Activated CD4-positive, alpha-beta T cell treated with anti-CD3 and anti-CD28 coated beads, Interleukin-2, amount 50 U/mL, for 24 hours (primary cell): ENCODE measurements at places on chromosomes 2 and 18.

- no peak for DNase-seq
Measured at GRCh38 chr2:75055820-75056675, 97.6 kb downstream of the POLE4 start.

DNA sequence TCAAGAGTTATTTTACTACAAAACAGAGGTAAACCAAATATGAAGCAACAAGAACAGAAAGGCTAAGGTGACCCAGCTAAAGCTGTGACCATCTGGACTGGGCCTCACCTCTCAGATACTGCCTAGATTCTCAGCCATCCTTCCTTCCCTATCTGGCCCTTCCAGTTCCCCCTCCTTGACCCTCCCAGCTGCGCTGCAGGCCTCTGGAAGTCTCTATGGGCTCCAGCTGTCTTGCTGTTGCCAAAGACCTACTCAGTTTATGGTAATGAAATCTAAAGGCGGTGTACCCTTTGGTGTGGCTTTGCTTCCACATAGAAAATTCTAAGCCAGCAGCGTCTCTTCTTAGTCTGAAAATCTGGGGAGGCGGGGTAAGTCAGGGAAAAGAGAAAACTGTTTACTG, 55.7 kb downstream of the ARHGEF33 start:
- no peak for DNase-seq

DNA sequence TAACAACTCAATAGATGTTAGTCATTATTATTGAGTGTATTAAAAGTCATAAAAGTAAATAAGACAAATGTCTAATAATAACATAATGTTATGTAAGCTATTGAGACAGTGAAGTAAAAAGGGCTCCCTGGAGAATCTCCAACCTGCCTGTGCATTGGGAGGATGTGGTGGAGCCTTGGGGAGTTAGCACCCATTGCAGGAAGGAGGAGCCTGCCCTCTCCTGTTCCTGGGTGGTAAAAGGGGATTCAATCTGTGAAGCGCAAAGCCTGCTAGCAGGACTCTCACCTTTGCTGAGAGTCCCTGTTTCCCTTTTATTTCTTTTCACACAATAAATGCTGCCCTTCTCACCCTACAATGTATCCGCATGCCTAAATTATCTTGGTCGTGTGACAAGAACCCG, 206.1 kb downstream of the RAB3GAP1 start:
- no peak for DNase-seq

GRCh38 chr2:53445383-53446070, 322.1 kb upstream of the CHAC2 start:
- no peak for DNase-seq

- DNase-seq: no peak
Measured at GRCh38 chr2:239318151-239318611, 82.6 kb downstream of the HDAC4 start.

DNA sequence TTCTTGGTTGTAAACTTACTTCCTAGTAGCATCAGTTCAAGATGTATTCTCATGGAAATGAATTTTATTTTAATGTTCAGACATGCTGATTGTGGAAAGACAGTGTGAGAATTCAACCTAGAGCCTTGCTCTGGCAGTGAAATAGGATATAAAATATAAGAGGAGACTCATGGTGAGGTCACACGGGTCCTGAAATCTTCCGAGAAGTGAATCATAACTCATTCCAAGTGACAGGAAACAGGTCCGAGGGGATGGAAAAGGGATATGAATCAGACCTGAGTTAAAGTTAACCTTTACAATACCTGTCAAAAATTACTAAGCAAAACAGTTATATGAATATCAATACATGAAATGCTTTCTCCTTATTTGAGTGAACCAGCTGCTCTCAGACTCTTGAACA, 185.2 kb upstream of the LRRTM1 start:
- DNase-seq: no peak

DNA sequence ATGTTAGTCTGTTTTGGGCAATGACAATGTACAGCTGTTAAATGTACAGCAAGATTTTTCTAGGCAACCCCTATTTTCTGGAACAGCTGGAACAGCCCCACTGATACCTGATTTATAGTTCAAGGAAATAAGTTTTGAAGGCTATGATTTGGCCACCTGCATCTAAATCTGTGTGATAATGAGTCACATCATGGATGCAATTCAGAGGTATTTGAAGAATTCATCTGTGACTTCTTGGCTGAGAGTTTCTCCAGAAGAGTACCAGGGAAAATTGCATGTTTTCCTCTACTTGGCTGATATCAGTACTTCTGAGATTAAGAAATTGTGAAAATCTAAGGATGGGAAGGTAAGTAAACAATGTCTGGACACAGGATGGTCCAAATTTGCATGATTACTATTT, 40.7 kb upstream of the NT5C1B start:
- DNase-seq: no peak

DNA sequence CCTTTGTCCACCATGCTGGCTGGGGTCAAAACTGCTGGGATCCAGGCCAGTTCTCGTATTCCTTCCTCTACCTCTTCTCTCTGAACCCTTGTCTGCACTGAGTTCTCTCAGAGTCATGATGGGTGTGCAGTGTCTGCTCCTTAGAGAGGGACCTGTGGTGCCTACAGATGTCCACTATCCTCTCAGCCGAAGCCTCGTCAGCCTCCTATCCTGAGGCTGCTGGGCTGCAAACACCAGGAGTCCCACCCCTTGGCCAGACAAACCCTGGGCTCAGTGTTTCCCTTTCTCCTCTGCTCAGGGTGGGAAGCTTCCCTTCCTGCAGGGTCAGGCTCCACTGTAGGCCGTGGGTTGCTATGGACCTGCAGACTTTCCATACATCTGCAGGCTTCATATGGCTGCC, 2.3 kb downstream of the INPP5D start:
- DNase-seq: no peak

- DNase-seq: no peak
Measured at GRCh38 chr2:88133875-88134274, 6.0 kb upstream of the FABP1 start.

- no peak for DNase-seq
Measured at GRCh38 chr2:168450171-168450570, 5.9 kb upstream of the CERS6 start.

GRCh38 chr2:215791481-215791937, 221.8 kb downstream of the MREG start:
- no peak for DNase-seq

- DNase-seq: no peak
Measured at GRCh38 chr2:29580223-29580622, 341.2 kb downstream of the ALK start.

GRCh38 chr2:110115291-110116032, at the start of gene MALL:
Gene MALL, minus strand, starts transcription at chr2:110115822. Its CDS starts 30 bp downstream, at chr2:110115792.
- no peak for DNase-seq

DNA sequence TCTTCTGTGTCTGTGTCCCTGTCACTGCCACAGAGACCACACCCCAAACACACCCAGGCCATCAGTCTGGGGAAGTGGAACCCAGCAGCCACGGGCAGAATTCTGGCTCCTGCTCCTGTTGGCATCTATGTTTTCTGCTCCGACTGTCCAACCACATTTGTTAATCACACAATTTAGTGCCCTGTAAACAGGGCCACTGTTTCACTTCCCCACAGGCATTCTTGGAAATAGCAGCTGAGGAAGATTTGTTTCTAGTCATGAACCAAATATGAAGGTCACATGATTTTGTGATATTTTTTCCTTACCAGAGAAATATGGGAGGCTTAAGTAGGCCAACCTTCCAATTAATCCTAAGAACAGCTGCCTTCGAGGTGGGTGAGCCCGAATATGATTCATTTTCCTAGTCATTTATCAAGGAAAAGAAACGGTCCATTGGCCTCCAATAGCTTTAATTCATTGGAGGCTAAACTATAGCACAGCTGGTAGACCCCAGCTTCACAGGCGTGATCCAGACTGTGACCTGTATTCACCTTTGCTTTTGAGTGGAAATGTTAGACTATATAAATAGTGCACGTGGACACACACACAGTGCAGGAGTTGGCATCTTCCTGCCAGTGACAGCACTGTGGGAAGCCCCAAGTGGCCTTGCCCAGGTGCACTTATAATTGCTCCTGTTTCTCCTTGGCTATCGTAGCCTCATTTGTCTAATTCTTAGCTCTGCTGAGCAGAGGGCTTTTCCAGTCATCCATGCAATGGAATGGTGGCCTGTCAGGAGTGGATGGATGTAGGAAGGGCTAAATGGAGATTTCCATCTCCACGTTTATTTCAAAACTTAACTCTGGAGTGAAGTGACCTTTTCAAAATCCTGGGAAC, 267.9 kb downstream of the LPIN1 start:
- DNase-seq: no peak

DNA sequence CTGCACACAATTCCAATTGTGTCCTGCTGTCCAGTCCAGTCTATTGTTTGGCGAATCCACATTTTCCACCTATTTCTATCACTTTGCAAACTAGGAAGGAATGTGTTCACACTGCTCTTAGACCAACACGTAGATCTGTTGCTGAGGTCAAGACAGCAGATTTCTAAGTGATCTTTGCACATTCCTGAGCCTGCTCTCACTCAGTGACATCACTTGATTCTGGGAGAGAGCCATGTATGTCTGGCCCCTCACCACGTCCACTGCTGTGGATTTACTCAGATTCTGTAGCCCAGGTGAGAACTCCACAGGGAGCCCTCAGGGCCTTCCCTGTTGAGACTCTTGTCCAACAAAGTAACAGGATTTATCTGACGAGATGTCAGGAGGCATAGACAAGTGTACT, 317.2 kb downstream of the TSN start:
- no peak for DNase-seq

DNA sequence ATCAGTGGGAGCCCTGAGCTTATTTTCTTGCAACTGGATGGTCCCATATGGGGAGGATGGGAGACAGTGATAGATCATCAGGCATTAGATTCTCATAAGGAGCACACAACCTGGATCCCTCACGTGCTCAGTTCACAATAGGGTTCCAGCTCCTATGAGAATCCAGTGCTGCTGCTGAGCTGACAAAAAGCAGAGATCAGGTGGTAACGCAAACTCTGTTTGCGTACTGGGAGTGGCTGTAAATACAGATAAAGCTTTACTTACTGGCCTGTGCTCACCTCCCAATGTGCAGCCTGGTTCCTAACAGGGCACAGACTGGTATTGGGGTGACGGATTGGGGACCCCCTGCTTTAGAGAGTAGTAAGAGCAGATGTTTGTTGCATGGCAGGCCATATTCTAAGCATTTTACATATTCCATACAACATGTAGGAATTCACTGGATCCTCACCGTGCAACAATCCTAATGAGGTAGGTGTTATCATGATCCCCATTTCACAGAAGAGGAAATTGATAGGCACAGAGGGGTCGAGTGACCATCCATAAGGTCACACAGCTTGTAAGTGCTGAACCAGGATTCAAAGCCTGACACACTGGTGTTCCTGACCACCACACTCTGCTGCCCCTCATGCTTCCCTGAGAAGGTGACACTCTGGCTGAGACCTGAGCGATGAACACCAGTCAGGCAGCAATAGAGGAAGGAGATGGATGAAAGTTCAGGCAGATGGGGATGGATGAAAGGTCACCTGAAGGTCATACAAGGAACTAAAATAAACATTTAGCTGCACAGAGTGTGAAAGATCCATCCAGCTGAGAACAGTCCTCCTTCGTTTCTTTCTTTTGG, 15.7 kb upstream of the MAT2A start:
- no peak for DNase-seq

GRCh38 chr2:143933946-143934569, 585.9 kb downstream of the ZEB2 start:
- DNase-seq: no peak
